ENCODE measurements at places on chromosomes 6 and 20. TPM values are rescaled to one million over a fixed set of nuclear protein-coding genes. Genes with fewer than 3 reads are reported as not detected.

Gene ULBP3
- total RNA-seq = 2.9 TPM

Gene DZANK1
- total RNA-seq = 3.7 TPM

Gene SNAP91
- total RNA-seq = 18.1 TPM

Gene NFATC2
- total RNA-seq = 11.9 TPM

DNA sequence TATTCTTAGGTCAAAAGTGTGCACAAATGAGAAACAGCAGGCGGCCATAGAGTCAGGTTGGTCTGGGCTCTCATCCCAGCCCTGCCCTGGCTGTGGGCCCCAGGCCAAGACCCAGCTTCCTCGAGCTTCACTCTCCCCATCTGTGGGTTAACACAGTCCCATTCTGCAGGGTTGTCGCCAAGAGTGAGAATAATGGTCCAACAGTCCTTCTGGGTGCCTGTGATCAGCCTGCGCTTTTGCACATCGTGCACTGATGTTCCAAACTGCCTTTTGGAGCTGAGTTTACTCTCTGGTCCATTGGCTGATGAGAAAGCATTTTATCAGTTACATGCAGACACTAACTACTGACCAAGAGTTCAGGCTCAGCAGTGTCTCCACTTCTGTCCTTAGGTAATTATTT, 82.6 kb downstream of the INSM1 start:
- no peak for DNase-seq

Gene TAAR8
- total RNA-seq = not detected

- no peak for DNase-seq
Observed at GRCh38 chr6:94478133-94479005, 1059.0 kb upstream of the EPHA7 start.

DNA sequence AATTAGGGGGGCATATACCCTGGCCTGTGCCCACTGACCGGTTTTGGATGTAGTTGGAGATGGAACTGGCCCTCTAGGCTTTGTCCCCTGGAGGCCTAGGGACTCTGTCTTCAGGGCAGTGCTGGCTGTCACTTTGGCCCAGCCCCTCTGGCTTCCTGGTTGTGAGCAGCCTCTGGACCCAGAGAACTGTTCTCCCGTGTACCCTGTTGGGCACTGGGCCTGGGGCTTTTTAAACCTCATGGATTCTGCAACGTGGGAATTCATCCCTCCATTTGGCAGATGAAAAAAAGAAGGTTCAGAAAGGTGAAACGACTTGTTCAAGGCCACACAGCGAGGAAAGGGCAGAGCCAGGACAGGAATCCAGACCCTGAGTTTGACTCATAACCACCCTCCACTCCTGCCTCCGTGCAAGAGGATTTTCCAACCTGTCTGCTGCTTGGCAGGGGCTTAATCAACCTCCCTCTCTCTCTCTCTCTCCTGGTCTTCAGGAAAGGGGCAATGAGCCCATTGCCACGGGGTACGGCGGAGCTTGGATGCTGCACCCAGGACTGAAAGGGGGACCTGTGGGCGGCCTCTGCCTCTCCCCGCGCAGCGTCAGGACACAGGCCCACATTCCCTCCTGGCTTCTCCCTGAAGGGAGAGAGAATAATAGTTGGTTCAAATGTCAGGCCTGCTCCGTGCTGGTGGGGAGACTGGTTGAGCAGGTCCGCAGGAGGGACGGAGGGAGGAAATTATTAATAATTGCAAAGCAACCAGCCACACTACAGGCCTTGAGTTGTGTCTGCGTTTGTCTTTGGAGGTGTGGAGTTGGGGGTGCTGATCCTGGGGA, 56.0 kb downstream of the CEBPB start:
- no peak for DNase-seq
